Transverse colon (tissue), 4 donors: ENCODE measurements at places on chromosomes 5 and 9. TPM values are rescaled to one million over a fixed set of nuclear protein-coding genes. Genes with fewer than 3 reads are reported as not detected.

Gene TYRP1
- total RNA-seq, result not detected

Gene TNFAIP8
- 9.8 TPM for total RNA-seq

Gene CARD6
- 4.4 TPM for total RNA-seq

Gene SPINK13
- not detected for total RNA-seq

Gene SOHLH1
- not detected for total RNA-seq

Gene FLT4
- total RNA-seq, result 16.1 TPM

Gene SIT1
- total RNA-seq, result not detected
